ENCODE measurements at places on chromosomes 4 and X.

- no peak for DNase-seq
Measured at GRCh38 chrX:22247169-22247568, 25.5 kb upstream of the CBLL2 start.

GRCh38 chrX:140733766-140734342 is 24.3 kb downstream of the LINC00632 start:
- no peak for DNase-seq

- DNase-seq, result no peak
Measured at GRCh38 chr4:186789651-186790050, 66.0 kb upstream of the FAT1 start.

- no peak for DNase-seq
Measured at GRCh38 chr4:114464726-114465272, 133.8 kb upstream of the UGT8 start.

GRCh38 chr4:61473306-61473705 is 273.2 kb downstream of the ADGRL3 start:
- DNase-seq, result no peak

- no peak for DNase-seq
Measured at GRCh38 chr4:55184600-55185523, 59.5 kb upstream of the KDR start.

GRCh38 chr4:164058776-164059445 is 564.4 kb downstream of the TMA16 start:
- DNase-seq, result no peak

DNA sequence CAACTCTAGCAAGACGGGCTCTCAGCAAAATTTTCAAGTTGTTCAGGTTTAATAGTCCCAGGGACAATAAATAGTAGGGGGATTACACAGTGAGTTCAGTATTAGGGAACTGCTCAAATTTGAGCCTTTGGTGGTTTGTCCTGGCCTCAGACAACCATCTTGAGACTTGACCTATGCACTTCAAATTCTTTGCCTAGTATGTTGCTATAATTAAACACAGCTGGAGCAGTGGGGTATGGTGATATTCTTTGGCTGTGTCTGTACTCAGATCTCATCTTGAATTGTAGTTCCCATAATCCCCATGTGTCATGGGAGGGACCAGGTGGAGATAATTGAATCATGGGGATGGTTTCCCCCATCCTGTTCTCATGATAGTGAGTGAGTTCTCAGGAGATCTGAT is 43.3 kb upstream of the TEX13A start:
- no peak for DNase-seq

DNA sequence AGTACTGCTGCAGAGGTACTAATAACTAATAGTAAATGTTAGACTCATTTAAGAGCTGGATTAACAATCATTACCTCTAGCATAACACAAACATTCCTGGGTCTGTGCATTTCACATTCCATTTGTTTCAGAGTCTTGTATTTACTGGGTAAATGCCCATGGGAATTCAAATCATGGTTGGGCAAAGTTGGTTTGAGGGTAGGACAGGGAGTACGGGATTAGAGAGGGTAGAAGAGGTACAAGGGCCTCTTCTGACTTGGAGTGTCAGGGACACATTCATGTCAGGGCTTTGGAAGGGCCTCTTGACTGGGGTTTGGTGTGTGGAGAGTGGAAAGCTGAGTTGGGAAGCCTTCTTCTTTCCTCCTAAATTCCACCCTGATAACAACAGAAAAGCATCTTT is 65.9 kb downstream of the WWC2 start:
- DNase-seq, result no peak

DNA sequence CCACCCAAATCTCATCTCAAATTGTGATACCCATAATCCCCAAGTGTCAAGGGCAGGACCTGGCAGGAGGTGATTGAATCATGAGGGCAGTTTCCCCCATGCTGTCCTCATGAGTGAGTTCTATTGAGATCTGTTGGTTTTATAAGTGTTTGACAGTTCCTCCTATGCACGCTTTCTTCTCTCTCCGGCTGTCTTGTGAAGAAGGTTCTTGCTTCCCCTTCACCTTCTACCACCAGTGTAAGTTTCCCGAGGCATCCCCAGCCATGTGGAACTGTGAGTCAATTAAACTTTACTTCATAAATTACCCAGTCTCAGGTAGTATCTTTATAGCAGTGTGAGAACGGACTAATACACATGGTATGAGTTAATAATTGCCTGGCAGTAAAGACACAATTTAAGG is 581.7 kb upstream of the AMOT start:
- DNase-seq, result no peak

GRCh38 chr4:124953486-124953885 is 241.0 kb upstream of the ANKRD50 start:
- DNase-seq, result no peak

DNA sequence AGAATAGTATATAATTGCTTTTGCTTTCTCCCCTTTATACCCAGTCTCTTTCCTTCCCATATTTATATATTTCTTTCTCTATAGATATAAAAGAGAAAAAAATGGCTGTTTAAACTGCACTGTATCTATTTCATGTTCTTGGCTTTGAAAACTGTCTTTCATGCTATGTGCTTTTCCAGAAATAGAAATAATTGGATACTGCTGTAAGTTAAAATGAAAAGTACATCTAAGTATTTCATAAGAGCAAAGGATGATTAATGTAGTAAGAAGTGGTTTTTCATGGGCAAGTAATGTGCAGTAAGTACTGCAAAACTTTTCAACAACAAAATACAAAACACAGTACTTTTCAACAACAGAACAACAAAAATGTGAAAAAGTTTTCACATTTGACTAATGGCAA is 237.9 kb downstream of the SNCA start:
- DNase-seq, result no peak

DNA sequence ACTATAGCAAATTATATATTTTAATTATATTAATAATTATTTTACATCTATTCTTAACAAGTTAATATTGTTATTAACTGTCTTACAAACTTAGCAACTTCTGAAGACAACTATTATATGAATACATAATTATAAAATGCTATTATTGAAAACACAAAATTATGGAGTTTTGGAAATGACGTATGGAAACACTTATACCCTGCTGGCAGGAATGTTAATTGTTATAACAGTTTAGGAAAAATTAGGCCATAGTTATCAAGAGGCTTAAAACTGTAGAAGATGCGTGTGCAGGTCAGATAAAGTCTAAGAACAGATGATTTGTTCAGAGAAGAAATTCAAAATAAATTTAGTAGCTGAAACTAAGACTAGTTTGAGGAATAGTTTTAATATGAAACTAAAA is 211.7 kb downstream of the FAT4 start:
- DNase-seq, result no peak

GRCh38 chrX:69176053-69176452 is 10.8 kb upstream of the PJA1 start:
- no peak for DNase-seq

GRCh38 chrX:109710181-109710580 is 22.9 kb downstream of the ACSL4 start:
- DNase-seq, result no peak

GRCh38 chr4:97153042-97153441 is 990.2 kb downstream of the STPG2 start:
- no peak for DNase-seq

GRCh38 chrX:10900585-10901289 is 210.4 kb upstream of the HCCS start:
- DNase-seq, result no peak

- no peak for DNase-seq
Measured at GRCh38 chr4:97759785-97760184, 383.5 kb downstream of the STPG2 start.

DNA sequence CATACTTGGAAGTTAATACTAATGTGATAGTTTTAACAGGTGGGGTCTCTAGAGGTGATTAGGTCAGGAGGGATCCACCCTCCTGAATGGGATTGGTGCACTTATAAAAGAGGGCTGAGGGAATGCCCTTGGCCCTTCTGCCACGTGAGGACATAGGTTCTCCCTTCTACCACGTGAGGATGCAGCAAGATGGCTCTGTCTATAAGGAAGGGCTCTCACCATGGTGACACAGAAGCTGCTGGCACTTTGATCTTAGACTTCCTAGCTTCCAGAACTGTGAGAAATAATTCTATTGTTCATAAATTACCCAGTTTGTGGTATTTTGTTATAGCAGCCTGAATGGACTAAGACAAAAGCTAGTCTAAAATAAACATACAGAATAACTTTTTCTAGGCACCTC is 1.0 kb downstream of the AADAT start:
- no peak for DNase-seq

- no peak for DNase-seq
Measured at GRCh38 chr4:5192271-5192670, 141.0 kb downstream of the STK32B start.

GRCh38 chrX:120087289-120088017 is 10.0 kb upstream of the RHOXF2B start:
- DNase-seq, result no peak

- no peak for DNase-seq
Measured at GRCh38 chr4:85861064-85861765, 386.3 kb downstream of the ARHGAP24 start.

- no peak for DNase-seq
Measured at GRCh38 chr4:8472689-8473197, 32.2 kb downstream of the TRMT44 start.

DNA sequence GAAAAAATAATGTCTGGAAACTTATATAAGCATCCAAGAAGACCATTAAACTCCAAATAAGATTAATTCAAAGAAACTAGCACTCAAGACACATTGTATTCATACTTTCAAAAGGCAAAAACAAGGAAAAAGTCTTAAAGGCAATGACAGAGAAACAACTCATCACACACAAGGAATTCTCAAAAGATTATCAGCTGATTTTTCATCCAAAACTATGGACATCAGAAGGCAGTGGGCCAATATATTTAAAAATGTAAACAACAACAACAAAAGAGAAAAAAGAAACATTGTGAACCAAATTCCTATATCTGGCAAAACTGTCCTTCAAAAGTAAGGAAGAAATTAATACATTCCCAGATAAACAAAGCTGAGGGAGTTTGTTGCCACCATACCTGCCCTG is 711.4 kb upstream of the GALNTL6 start:
- no peak for DNase-seq

DNA sequence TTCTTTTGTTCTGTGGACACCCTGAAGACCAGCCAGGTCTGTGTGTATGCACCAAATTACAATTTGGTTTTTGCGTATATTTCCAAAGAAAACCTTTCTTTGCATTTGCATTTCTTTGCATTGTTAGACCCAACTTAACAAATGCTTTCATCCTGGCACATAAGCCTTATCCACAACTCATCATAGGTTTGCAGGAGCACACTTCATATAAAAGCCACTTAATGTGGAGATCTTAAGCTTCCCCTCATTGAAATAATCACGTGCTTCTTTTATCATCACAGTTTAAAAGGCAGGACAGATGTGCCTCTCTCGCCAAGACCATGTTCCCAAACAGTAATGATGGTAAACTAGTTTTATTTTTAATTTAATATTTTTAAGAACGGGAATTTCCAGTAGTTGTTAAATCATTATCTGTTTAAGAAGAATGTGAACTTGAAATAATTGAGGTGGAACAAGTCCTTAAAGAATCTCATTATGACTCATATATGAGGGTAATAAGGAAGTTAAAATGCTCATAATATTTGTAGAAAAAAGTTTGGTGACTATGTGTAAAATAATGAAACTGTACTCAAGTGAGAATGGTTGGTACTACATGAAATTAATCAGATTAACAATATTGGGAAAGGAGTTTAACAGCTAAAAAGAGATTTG is 65.5 kb downstream of the GLRA3 start:
- no peak for DNase-seq

DNA sequence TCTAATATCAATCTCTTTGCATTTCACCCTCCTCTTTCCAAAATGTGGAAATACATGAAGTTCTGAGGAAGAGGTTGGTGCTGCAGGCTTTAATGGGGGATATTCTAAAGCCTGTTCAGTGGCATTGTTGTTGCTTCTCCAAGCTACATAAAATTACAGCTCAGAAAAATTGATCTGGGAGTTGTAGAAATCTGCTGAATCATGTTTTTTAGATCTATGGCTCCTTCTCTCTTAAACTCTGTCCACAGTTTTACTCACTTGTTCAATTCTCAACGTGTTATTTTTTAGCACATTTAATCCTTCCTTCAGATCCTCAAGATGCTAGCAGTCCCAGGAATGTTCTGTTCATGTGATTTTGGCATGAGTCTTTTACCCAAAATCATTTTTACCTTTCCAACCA is 949.5 kb upstream of the ADGRL3 start:
- DNase-seq, result no peak

- DNase-seq, result no peak
Measured at GRCh38 chr4:152246659-152247058, 289.2 kb downstream of the FBXW7 start.

GRCh38 chrX:30144221-30144620 is 71.1 kb upstream of the MAGEB2 start:
- no peak for DNase-seq

GRCh38 chr4:39319676-39320075 is 46.5 kb downstream of the RFC1 start:
- no peak for DNase-seq

DNA sequence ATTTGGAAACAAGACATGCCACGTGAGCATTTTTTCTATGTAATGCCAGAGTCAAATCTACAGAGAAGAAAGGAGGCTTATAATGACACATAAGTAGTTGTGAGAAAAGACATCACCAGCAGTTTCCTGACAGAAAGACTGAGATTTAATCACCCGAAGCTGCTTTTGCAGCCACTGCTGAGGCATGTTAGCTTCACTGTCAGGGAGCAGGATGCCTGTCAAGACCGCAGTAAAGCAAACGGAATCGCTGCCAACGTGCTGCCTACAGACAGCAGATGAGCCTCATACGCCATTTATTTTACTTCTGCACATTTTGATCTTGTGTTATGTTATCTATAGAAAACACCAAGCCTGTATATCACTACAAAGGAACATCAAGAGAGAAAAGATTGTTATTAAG is 68.7 kb upstream of the NDST3 start:
- DNase-seq, result peak; percentile 11

Measured in amygdala (tissue), 56 donors.